ENCODE measurements at places on chromosomes 5 and 9.

GRCh38 chr5:26582350-26583045, 455.9 kb downstream of the CDH9 start:
- DNase-seq, result no peak

DNA sequence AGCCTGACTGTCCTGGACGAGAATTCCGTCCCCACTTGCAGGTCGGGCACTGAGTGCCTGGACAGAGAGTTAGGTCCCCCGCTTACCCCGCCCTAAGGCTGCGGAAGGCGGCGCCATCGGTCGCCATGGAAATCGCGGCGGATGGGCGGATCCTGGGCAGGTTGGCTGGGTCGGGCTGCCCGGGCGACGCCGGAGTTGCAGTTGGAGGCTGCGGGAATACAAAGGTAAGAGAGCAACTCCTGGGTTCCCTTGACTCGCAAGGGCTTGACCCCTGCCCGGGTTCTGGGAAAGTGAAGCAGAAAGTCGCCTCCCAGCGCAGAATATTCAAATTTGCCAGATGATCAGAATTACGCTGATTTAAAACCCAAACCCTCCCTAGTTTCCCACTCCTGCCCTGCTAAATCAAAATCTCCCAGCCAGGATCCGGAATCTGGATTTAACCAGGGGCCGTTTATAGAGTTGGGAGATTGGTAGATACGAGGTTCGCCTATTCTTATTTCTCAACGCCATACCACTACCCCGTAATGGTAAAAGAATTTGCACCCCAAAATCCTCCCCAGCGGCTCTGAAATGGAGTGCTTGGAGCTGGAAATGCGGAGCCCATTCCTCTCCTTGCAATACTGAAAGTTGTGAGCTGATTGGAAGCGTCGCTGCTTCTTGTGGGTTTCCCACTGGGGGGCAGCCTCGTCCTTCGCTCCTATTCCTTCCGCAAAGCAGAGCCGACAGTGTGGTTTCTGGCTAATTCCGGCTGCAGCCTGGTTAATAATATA, 156.4 kb upstream of the RASEF start:
- DNase-seq, result peak; percentile 89

DNA sequence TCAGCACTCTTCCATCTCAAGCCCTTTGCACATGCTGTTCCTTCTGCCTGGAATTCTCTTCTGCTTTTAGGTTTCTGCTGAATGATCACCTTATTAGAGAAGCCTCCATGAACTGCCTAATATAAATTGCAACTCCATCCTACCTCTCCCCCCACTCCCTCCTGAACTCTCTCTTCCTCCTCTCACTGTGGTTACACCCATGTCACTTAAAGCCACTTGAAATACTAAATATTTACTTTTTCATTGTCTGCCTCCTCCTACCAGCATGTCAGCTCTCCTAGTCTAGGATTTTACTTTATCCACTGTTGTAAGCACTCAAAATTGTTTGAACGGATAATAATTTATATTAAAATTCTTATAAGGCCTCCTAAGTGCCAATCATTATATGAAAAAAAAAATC, 43.8 kb downstream of the ACTL7B start:
- no peak for DNase-seq

DNA sequence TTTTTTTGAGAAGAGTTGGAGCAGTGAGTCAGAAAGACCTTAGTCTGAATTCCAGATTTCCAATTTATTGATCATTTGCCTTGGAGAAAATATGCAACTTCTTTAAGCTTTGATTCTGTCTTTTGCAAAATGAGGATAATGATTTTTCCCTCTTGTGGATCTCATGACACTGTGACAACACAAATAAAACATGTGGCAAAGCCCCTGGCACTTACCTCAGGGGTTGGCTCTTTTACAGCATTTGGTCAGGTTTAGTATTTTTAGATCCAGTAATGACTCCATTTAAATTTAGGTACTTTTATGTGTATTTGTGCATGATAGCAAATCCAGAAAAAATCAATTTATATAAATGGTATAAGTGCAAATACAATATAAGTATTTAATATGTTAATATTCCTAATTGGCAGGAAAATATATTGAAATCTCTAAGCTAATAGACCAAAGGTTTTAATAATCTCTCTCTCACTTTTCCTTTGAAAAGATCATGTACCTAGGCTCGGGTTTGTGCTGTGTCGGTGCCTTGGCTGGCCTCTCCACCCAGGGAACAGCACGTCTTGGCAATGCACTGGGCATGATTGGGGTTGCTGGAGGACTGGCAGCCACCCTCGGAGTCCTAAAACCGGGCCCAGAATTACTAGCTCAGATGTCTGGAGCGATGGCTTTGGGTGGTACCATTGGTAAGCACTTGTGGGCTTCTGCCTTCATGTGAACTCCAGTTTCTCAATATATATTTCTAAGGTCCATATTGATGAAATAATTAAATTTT, 49.7 kb downstream of the NNT start:
- no peak for DNase-seq

DNA sequence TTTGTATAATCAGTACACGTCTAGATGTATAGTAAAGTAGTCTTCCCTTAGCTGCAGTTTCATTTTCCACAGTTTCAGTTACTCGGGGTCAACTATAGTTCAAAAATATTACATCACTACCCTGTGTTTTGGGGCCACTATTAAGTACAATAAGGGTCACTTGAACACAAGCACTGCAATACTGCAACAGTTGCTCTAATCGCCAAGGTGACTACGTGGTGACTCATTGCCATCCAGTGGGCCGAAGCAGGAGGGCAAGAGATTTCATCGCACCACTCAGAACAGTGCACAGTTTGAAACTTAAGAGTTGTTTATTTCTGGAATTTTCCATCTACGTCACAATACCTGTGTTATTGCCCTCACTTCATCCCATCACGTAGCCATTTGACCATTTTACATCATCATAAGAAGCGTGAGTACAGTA, at the start of gene ARL14EPL:
Gene ARL14EPL (plus strand): TSS at position 379 of the 424 bp plus-strand sequence. CDS start 18,994 bp downstream, outside the sequence.
- DNase-seq, result peak; percentile 68

DNA sequence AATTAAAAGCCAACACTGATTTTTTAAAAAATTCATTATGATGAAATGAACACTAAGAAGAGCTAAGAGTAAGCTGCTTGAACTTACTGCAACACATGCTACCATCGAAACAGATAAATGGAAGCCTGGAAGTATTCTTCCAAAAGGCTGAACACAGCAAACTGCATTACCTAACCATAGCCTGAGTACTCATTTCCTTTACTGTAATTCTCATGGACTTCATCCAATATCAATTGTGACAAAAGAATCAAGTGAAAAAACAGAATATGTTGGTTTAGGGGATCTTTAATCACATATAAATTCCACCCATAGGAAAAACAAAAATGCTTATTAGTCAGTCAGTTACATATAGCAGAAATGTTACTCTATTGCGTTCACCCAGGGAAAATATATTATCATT, 68.5 kb downstream of the DROSHA start:
- DNase-seq, result no peak

- no peak for DNase-seq
These were observed 102.7 kb upstream of the CD180 start for GRCh38 chr5:67299231-67299735.

DNA sequence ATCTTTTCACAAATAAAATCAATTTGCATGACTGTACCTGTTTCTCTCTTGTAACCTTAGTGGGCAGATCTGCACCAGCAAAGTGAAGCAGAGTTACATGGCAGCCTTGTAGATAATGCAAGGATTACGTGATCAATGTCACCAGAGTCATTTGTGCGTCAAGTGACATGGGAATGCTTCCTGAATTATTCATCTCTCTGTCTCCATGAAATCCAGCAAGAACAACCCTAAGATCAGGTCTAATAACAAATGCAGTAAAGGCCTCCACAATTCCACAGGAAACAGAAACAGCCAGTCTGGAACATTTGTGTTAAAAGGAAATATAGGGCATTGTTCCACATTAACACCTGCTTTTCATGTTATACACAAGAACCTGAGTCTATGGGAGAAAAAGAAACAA, 7.8 kb downstream of the GZMA start:
- DNase-seq, result no peak

GRCh38 chr9:86795047-86795442, 152.3 kb downstream of the GAS1 start:
- DNase-seq, result no peak

DNA sequence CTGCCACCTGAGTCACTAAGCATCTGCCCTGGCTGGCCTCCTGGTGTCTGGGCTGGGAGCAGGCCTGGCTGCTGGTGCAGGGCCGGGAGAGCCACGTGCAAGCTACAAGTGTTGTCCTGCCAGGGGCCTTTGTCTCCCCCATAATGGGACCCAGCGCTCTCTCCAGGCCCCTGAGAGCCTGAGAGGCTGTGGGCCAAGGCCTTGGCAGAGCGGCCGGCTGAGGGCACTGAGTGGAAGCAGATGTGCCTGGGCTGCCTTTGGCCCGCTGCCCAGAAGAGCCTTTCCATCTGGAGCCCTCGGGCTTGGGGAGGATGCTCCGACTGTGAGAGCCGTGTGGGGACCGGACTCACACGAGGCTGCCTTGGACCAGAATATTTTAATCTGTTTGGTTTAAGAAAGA, 185.5 kb downstream of the RGS3 start:
- no peak for DNase-seq

- DNase-seq, result no peak
These were observed 158.4 kb downstream of the COL23A1 start for GRCh38 chr5:178431782-178432165.
